Activated T-cell treated with anti-CD3 and anti-CD28 coated beads for 1 hour (primary cell): ENCODE measurements at places on chromosomes 1 and 21.

DNA sequence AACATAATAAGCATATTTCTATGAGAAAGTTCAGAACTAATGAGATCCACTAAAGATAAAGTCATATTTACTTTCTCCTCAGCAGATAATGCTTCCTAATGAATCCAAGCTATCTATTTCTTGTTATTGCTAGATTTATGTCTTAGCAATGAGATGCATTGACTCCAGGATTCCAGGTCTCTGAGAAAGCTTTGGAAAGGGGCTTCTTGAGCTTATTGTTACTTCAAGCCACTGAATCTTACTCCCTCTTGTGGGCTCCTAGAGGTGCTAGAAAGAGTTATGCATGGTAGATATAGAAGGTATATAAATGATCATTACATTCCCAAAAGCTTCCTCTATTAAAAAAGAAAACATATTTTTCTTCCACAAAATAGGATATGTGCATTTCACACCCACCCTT lies 246.4 kb upstream of the ADAMTS5 start:
- no peak for DNase-seq

- DNase-seq: no peak
Observed at GRCh38 chr1:185483664-185484450, 166.8 kb upstream of the IVNS1ABP start.

- DNase-seq: no peak
Observed at GRCh38 chr1:87197156-87197555, 131.5 kb upstream of the LMO4 start.

- DNase-seq: no peak
Observed at GRCh38 chr1:91863498-91863897, 22.5 kb downstream of the TGFBR3 start.
